Left renal cortex interstitium (tissue), 4 donors: ENCODE measurements at places on chromosomes 7 and 10. TPM values are rescaled to one million over a fixed set of nuclear protein-coding genes. Genes with fewer than 3 reads are reported as not detected.

DNA sequence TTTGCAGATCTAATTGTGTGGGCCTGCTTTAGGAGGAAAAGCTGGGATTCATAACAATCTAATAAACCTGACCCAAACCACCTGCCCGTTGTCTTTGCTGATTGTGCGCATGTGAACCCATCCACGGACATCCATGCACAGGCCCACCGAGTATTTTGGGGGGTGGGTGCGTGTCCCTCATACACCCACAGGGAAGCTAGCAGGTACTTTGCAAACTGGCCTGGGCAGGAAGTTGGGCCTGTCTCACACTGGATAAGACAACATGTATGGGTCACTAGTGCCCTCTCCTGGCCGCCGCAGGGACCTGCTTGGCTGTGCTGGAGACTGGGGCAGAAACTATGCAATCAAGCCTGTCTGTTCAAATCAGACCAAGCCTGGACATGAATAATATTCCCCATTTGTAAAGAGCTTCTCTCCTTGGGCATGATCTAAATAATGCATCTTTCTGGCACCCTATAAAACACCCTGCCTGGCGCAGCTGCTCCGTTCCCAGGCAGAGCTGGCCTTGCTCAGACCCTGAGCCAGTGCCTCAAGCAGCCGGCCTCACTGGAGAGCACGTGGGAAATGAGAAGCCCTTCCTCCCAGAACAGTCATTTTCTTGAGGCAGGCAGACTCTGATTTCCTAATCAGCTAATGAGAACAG, 15.8 kb downstream of the ECHDC3 start:
- no peak for DNase-seq

DNA sequence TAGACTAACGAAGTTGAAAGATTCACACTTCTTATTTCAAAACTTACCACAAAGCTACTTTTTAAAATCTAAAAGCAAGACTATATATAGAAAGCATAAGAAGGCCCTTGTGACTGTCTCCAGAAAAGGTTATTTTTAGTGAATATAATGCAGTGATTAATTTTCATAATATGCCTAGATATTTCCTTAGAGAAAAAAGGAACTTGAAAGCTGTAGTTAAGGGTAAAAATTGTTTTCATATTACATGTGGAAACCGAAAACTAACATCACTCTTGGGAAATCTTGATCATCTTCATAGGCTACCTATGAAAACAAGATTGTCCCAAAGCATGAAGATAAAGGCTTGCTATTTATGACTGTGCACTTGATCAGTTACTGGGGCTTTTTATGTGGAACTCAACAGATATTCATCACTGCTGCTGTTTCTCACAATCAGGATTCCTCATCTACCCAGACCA, 223.2 kb downstream of the SH2D4B start:
- no peak for DNase-seq

DNA sequence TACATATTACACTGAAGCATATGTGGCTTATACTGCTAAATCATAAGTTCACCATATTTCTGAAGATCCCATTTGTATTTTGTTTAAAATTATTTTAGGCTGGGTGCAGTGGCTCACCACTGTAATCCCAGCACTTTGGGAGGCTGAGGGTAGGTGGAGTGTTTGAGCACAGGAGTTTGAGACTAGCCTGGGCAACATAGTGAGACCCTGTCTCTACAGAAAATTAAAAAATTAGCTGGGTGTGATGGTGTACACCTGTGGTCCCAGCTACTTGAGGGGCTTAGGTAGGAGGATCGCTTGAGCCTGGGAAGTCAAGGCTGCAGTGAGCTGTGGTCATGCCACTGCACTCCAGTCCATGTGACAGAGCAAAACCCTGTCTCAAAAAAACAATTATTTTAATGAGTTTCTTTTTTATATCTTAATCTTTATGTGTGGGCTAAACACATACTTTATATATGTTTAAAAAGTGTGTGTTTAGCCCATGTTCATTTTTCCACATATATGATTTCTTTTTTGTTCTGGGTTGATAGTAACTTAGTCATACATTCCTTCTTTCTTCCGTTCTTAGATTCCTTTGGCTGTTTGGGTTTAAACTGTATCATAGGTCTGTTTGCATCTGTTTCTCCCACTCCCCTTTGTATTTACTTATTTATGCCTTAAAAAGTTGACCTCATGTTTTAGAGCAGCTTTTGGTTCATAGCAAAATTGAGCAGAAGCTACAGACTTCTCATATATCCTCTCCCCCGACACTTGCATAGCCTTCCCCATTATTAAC, 33.5 kb downstream of the RSBN1L start:
- no peak for DNase-seq

- DNase-seq: no peak
Measured at GRCh38 chr10:85950921-85951320, 415.7 kb downstream of the GRID1 start.

DNA sequence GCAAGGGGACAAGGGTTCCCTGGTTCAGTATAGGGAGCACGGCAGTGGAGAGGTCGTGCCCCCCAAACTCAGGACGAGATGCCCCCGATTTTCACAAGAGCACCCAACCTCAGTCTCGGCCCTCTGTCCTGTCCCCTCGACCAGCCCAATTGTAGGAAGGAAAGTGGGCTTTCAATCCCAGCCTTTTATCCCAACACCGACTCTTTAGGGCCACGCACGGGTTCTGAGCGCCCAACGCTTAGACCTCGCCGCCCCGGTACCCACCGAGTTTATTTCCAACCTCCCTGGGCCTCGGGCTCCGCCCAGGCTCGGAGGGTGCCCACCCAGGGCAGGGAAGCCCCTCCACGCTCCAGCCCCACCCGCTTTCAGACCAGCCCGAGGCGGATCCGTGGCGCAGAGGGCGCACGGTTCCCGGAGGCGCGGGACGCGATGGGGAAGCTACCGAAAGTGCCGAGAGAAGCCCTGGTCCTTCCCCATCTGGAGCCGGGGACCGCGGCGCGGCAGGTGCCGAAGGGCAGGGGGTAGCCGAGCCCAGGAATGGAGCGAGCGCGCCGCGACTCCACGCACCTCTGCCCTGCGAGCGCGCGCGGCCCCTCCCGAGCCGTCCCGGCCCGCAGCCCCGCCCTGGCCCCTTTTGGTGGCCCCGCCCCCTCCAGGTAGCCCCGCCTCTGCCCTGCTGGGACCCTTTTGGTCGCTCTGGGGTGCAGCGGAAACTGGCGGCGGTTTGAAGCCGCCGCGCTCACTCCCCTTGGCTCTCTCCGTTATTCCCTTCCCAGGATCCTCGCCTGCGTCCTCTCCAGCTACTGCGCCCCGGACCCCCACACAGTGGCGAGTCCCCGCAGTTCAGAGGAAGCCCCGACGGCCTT, 20.4 kb downstream of the GRID2IP start:
- no peak for DNase-seq

DNA sequence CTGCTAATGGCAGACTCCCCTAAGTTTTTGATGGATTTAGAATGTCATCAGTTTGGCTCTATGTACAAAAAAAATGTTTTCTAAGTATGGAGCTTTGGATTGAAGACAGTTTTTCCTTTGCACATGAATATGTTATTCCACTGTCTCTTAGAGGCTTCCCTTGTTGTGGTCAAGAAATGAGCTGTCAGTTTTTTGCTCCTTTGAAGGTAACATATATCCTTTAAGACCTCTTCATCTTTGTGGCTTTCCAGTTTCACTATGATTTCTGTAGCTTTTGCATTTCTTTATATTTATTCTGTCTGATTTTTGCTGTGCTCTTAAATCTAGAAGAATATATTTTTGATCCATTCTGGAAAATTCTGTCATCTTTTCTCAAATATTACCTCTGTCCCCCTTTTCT, 15.8 kb upstream of the ODAD2 start:
- DNase-seq: no peak

Gene SGPL1
- 65.0 TPM for polyA plus RNA-seq

GRCh38 chr7:2086229-2086628, 146.5 kb downstream of the MAD1L1 start:
- DNase-seq: no peak

Gene GDF2
- not detected for polyA plus RNA-seq

GRCh38 chr7:31835471-31835870, 148.5 kb downstream of the PPP1R17 start:
- peak; percentile 26 for DNase-seq

DNA sequence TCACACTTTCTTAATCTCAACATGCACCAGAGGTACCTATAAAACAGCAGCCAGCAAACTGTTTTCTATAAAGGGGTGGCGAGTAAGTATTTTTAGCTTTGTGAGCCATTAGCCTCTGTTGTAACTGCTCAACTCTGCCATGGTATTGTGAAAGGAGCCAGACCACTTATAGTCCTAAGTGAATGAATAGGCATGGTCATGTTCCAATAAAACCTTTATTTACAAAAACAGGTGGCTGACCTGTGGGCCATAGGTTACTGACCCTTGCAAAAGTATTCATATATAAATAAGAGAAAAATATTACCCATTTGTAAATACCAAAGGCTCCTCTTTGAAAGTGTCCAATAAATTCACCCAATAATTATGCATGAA, 50.3 kb downstream of the ICA1 start:
- DNase-seq: no peak

Gene HPS1
- 29.3 TPM for polyA plus RNA-seq

DNA sequence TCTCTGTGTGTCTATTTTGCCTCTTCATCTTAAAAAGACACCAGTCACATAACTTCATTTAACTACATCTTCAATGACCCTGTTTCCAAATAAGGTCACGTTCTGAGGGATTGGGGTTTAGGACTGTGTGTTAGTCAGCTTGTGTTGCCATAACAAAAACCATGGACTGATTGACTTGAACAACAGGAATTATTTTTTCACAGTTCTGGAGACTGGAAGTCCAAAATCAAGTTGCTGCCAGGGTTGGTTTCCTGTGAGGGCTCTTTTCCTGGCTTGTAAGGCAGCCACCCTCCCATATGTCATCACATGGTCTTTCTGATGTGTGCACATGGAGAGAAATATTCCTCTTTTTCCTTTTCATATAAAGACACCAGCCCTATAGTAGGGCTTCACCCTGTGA, 55.3 kb downstream of the REEP3 start:
- no peak for DNase-seq

- DNase-seq: no peak
Measured at GRCh38 chr7:27214239-27214950, 14.5 kb upstream of the HOXA13 start.

Gene ICA1
- 44.2 TPM for polyA plus RNA-seq

Gene SPDYE6
- 10.2 TPM for polyA plus RNA-seq

Gene PDCD11
- 40.4 TPM for polyA plus RNA-seq

- no peak for DNase-seq
Measured at GRCh38 chr7:150421831-150422230, 28.6 kb upstream of the GIMAP8 start.

Gene TMEM213
- 49.2 TPM for polyA plus RNA-seq
